ENCODE measurements at places on chromosomes 13 and 19.

- peak; percentile 50 for DNase-seq
Observed at GRCh38 chr19:11142528-11143171, 12.9 kb downstream of the SPC24 start.

DNA sequence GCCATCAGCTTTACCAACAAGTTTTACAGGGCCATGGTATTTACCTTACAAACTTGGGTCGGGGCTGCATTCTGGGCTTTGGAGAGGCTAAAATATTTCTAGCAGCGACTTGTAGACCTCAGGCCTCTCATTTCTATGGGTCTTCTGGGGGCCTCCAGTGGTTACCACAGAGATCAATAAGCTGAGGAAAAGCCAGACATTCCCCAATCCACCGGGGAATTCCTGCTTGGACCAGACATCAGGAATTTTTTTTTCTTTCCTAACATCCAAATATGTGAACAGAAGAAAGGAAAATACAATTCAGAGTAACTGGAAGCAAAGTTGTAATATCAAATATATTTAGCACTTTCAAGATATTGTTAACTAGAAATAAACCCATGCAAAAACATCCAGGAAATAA, 1.5 kb downstream of the DZIP1 start:
- no peak for DNase-seq

DNA sequence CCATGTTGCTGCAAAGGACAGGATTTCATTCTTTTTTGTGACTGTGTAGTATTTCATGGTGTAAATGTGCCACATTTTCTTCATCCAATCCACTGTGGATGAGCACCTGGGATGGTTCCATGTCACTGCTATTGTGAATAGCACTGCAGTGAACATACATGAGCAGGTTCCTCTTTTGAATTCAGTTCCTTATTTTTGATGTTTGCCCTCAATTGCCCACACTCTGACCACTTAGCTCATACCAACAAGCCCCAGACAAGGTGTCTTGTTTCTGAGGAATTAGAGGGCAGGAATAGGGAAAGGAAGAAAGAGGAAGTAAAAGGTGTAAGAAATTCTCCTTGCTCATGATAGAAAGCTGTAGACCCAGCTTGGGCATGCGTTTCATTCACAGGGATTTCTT, 244.2 kb upstream of the ZNF507 start:
- DNase-seq, result no peak

DNA sequence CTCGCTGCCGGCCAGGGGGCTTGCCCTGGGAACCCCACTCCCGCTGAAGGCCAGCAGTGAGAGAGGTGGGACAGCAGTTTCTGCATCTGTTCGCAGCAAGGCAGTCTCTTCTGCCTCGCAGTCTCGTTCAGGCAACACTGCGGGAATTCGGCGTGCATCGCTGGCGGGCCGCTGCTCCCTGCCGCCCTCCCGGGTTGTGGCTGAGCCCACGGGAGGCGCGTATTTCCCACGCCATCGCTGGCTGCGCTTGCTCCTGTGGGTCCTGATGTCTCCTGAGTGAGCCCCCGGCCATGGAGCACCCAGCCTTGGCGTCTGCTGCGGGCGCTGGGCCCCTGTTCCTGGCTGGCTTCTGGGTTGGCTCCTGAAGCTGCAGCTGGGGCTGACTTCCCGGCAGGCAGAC, 227.9 kb downstream of the TEX29 start:
- DNase-seq, result no peak

GRCh38 chr13:73618275-73618865, 515.8 kb downstream of the KLF12 start:
- DNase-seq, result no peak

- DNase-seq, result no peak
Observed at GRCh38 chr19:33052352-33052972, 12.2 kb downstream of the RHPN2 start.

GRCh38 chr13:36847606-36848005, 28.6 kb downstream of the RFXAP start:
- no peak for DNase-seq

GRCh38 chr13:30773561-30773960, 38.2 kb downstream of the ALOX5AP start:
- DNase-seq, result no peak

- no peak for DNase-seq
Observed at GRCh38 chr13:35923347-35923746, 207.8 kb downstream of the DCLK1 start.

GRCh38 chr13:107121793-107122192, 553.9 kb upstream of the ARGLU1 start:
- no peak for DNase-seq

DNA sequence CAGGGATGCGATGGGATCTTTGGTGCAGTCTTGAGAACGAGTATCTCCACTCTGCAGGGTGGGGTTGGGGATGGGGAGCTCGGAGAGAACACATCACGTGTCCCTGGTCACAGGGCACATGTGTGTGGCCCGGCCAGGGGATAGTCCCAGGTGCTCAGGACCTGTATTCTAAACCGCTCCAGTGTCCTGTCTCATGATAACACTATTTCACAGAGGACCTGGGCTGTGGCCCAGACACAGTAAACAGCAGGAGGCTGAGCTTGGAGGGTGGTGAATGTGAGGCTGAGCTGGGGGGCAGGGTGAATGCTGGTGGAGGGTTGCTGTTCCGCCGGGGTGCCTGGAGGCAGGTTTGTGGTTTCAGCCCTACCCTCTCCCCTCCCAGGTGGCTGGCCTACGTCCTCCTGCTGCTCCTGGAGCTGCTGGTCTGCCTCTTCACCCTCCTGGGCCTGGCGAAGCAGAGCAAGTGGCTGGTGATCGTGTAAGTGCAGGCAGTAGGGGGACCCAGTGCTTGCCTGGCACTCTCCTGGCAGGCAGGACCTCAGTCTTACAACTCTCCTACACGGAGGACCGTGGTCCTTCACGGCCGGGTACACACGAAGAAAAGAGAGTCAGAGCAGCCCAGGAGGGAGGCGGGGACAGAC, 11.1 kb downstream of the TTYH1 start:
- DNase-seq, result no peak

- no peak for DNase-seq
Observed at GRCh38 chr13:59444210-59444857, 719.4 kb downstream of the DIAPH3 start.

DNA sequence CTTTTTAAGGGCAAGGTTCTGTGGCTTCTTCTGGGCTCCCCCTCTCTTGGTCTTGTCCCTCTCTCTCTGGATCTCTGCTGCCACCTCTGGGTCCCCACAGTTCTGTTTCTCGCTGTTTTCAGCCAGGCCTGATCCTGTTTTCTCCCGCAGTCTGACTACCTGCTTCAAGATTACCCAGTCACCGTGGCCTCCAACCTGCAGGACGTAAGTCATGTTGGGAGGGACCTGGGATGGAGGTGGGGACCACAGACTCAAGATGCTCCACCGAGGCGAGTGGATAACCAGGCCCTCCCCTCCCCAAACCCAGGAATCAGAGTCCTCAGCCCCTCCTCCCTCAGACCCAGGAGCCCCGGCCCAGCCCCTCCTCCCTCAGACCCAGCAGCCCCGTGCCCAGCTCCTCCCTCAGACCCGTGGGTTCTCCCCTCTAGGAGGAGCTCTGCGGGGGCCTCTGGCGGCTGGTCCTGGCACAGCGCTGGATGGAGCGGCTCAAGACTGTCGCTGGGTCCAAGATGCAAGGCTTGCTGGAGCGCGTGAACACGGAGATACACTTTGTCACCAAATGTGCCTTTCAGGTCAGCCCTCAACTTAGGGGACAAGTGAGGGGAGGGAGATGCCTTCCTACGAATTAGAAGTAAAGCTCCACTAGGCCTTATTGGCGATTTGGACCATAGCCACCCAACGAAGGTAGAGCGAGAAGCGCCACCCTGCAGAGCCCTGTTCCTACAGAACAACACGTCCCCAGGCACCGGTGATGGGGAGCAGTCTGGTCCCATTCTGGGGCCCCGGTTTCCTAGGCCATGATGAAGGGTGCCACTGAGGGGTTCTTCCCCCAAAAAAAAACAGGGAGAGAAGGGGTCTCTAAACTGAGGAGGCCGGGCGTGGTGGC, 2.2 kb downstream of the FLT3LG start:
- DNase-seq, result peak; percentile 75

DNA sequence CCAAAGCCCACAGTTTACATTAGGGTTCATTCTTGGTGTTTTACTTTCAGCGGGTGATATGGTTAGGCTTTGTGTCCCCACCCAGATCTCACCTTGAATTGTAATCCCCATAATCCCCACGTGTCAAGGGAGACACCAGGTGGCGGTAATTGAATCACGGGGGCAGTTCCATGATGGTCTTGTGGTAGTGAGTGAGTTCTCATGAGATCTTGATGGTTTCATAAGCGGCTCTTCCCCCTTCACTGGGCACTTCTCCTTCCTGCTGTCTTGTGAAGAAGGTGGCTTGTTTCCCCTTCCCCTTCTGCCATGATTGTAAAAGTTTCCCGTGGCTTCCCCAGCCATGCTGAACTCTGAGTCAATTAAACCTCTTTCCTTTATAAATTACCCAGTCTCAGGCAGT, 12.0 kb downstream of the FPR2 start:
- DNase-seq, result no peak

GRCh38 chr19:58513694-58514563, 2.1 kb upstream of the SLC27A5 start:
- peak; percentile 86 for DNase-seq

DNA sequence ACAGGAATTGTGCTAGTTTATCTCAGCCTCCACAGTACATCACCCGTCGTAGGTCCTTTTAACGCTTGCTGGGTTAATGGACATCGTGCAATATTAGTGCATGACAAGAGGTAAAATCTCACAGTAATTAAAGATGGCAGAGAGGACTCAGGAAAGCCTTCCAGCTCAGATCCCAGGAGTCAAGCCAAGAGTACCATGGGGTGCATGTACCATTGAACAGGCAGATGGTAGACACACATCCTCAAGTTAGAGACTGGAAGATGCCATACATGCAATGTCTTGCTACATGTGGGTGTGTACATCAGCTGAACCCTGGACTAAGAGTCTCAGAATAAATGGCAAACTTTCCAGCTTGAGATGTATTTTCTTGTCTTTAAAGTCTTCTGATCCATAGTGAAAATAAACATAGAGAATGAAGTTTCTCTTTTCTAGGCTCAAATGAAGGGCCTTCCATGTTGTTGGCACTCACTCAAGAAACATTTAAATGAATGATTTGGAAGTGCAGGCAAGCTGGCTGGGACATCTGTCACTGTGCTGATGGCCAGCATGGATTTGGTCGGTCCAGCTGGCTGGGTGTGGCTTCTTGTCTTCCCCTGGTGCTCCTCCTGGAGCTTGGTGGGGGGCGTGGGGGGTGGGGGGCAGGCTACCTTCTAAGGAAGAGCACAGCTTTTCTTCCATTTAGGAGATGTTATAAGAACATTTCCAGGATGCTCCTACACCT, 290.9 kb upstream of the MAB21L1 start:
- DNase-seq, result peak; percentile 90

GRCh38 chr13:105920370-105920769, 615.1 kb downstream of the EFNB2 start:
- DNase-seq, result no peak

- DNase-seq, result no peak
Observed at GRCh38 chr13:48009284-48009683, 8.2 kb upstream of the SUCLA2 start.

GRCh38 chr13:25281193-25281934, 5.9 kb downstream of the MTMR6 start:
- no peak for DNase-seq

DNA sequence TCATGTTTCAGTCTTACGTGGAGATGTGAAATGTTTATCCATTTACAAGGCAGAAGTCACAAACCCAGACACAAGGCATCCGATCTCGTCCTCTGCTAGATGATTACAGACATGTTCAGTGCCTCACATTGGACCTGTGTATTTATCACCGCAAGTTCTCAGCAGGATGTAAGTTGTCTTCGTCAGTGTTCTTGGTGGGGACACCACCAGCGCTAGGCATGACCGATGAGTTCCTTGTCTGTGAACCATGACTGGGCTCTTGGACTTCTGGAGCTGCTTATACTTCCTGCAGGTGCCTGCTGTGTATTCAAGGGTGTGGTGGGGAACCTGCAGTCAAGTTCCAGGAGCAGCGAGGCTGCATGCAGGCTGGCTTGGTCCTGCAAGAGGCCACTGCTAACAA, 105.4 kb downstream of the URI1 start:
- DNase-seq, result peak; percentile 20

DNA sequence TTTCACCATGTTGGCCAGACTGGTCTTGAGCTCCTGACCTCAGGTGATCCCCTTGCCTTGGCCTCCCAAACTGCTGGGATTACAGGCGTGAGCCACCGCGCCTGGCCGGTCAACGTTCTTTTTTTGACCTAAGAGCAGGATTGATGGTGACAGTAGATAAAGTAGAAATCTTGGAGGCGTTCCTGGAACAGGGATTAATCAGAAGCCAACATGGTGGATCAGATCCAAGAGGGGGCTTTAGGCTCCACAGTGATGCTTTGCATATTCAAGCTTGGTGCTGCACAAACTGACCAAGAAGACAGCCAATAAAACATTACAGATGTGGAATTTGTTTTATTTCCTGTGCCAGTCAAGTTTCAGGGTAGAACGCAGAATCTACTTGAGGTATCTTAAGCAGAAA, 271.2 kb downstream of the FGF9 start:
- no peak for DNase-seq

DNA sequence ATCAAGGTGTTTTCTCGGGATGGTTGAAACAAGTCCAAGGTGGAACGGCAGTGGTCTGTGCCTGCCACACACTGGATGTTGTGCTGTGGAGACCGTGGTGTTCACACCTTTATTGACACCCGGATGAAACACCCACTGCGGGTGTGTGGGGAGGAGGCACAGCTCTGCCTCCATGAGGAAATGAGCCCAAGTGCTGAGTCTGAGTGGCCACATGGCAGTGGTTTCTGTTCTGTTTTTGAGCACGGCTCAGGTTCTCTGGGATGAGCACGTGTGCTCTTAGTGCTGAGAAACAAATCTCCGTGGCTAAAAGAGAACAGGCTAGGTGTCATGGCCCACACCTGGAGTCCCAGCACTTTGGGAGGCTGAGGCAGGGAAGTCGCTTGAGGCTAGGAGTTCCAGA, 29.5 kb downstream of the UPF1 start:
- DNase-seq, result no peak

GRCh38 chr13:92461402-92461801, 765.2 kb upstream of the GPC6 start:
- DNase-seq, result no peak

GRCh38 chr19:972281-972680, 11.9 kb upstream of the WDR18 start:
- no peak for DNase-seq

GRCh38 chr19:6803036-6803404, 30.5 kb downstream of the VAV1 start:
- no peak for DNase-seq

- DNase-seq, result no peak
Observed at GRCh38 chr19:29858000-29858596, 46.3 kb downstream of the CCNE1 start.

DNA sequence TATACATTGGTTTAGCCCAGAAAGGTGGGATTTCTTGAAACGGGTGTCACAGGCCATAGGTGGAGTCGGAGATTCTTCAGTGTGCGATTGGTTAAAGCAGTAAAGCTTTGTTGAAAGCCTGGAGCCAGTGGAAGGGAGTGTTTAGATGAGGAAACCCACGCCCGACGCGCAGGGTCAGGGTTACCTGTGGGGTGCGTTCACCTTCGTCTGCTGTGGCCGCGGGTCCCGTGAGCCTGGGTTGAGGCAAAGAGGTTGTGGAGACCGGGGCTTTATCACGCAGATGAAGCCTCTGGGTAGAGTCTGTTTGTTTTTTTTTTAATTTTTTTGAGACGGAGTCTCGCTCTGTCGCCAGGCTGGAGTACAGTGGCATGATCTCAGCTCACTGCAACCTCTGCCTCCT, 30.4 kb downstream of the ATP11A start:
- no peak for DNase-seq

GRCh38 chr13:94609196-94609595, 7.5 kb downstream of the GPR180 start:
- peak; percentile 38 for DNase-seq

All from cerebellar cortex (tissue), 1 donor.